ENCODE measurements at places on chromosomes 5 and 9.

GRCh38 chr5:68557162-68557936 is 341.8 kb downstream of the PIK3R1 start:
- no peak for DNase-seq

GRCh38 chr5:102823441-102823874 is 68.4 kb downstream of the PAM start:
- no peak for DNase-seq

- no peak for DNase-seq
Measured at GRCh38 chr5:88058625-88059024, 210.0 kb downstream of the TMEM161B start.

- no peak for DNase-seq
Measured at GRCh38 chr5:140432916-140433315, 31.3 kb downstream of the ANKHD1 start.

GRCh38 chr5:37940931-37941623 is 101.2 kb upstream of the GDNF start:
- no peak for DNase-seq

DNA sequence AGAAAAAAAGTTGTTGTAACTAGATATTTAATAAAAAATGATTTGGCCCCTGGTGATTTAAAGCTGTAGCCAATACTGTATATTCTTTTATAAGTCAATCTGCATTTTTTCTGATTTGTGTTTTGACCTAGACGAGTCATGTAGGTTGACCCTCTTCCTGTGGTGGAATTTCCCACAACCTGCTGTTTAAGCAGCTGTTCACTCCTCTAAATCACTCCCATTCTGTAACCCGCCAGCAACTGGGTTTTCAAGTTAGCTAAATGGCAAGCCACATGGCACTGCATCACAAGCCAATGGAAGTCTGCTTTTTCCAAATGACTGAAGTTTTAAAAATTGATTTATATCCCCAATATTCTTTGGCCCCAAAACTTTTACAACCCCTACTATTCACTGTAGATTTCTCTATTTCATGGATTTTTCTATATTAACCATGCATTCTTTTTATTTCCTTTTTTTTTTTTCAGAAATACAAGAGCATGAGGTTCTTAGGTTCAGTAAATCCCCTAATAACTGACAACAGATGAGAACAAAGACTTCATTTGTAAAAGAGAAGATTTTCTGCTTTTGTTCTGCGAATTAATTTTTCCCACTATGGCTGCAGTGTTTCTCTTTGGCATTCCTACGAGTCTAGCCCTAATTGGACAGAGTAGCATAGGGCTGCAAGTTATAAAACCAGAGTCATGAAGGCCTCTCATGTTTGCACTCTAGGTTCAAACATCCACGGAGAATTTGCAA is 184.5 kb upstream of the TLE4 start:
- DNase-seq = no peak

DNA sequence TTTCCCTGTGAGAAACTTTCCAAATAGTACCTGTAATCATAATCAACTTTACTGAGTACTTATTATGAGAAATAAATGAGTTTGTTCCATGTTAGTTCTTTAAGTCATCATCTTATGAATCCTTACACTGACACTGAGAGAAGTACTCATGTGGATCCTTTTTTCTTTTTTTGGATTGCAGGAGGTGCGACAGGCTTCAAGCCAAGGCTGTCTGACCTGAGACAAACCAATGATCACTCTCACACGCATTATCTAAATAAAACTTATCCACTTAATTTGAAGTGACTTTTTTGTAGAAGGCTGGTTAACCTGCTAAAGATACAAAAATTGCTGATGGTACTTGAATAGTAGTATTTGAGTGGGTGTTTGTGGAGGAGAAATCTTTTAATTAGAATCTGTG is 39.5 kb downstream of the JAKMIP2 start:
- DNase-seq = no peak

DNA sequence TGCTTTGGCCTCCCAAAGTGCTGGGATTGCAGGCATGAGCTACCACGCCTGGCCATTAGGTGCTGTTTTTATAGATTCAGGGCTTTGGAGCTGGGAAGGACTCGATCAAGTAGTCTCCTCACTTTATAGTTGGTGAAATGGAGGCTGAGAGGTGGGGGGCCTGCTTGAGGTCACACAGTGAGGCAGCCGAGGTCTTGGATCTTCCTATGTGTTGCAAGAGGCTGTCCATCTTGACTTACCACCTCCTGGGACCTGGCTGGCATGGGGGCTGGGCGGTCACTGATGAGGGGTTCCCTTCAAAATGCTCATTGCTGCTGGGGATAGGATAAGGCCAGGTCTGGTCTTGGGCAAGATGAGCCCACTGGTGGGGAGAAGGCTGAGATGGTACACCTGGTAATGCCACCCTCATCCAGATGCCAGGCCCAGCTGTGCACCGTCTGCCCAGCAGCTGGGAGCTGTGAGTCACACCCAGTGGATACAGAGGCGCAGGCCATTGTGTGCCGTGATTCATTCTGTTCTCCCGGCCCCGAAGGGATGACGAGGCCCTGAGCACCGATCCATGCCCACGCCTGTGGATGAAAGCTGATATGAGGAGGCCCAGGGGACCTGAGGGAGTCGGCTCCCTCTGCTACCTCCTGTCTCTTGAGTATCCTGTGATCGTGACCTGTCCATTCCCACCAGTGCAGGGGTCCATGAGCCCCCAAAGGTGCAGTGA is 10.5 kb upstream of the NDST1 start:
- DNase-seq = no peak

DNA sequence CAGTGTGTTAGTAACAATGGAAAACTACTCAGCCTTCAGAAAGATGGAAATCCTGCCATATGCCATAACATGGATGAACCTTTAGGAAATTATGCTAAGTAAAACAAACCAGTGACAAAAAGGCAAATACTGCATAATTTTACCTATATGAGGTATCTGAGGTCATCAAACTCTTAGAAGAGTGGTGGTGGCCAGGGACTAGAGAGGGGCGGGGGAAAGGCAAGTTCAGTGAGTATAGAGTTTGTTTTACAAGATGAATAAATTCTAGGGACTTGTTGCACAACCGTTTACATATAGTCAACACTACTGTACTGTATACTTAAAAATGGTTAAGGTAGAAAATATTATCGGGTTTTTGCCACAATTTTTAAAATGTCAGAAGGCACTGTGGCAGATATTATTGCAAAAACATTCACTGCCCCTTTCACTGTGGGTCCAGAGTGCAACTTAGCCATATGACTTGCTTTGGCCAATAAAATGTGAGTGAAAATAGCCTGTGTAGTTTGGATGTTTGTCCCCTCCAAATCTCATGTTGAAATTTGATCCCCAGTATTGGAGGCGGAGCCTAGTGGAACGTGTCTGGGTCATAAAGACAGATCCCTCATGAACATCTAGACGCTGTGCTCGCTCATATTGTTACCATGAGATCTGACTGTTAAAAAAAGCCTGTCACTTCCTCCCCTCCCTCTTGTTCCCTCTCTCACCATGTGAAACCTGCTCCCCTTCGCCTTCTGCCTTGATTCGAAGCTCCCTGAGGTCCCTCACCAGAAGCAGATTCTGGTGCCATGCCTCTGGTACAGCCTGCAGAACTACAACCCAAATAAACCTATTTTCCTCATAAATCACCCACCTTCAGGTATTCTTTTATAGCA is 9.5 kb downstream of the ZNF367 start:
- no peak for DNase-seq

DNA sequence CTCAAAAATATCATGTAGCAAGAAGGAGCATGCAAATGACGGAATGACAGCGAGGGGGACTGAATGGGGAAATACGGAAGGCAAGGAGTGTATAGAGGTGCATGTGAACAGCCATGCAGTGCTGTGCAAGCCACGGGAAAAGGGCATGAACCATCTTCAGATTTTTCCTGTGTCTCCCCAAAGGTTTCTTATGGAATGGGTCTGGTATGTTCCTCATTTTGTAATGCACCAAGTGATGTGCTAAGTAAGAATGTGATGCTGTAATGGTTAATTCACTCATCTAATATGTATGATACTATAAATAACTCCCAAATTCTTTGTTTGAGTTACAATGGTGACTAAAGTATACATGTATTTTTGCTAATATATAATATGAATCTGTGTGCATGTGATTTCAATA is 99.0 kb upstream of the DAB2 start:
- no peak for DNase-seq

DNA sequence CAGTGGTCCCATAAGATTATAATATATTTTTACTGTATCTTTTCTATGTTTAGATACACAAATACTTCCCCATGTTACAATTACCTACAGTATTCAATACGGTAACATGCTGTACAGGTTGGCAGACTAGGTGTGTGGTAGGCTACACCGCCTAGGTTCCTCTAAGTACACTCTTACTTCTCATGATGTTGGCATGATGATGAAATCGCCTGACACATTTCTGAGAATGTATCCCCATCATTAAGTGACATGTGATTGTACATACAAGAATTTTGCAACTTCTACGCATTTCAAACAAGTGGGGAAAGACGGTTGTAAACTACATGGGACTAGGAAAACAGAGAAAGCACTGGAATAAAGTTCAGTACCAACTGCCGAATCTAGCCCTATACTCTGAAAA is 53.3 kb downstream of the SETX start:
- no peak for DNase-seq

GRCh38 chr5:9082996-9083395 is 462.9 kb downstream of the SEMA5A start:
- no peak for DNase-seq

DNA sequence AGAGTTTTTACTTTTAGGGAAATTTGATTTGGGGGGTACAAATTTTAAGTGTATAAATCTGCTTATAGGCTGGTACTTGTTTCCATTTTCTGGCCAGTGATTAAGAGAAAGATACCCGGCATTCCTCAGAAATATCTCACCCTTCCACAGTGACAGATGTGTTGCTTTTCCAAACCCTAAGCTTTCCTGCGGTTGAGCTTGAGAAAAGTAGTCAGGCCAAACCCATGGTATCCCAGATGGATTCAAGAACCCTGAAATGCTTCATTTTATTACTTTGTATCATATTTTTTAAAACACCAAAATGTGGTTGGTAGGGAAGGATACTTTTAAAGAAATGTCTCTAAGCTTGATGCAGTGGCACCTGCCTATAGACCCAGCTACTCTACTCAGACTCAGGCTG is 23.5 kb downstream of the SPTAN1 start:
- no peak for DNase-seq

DNA sequence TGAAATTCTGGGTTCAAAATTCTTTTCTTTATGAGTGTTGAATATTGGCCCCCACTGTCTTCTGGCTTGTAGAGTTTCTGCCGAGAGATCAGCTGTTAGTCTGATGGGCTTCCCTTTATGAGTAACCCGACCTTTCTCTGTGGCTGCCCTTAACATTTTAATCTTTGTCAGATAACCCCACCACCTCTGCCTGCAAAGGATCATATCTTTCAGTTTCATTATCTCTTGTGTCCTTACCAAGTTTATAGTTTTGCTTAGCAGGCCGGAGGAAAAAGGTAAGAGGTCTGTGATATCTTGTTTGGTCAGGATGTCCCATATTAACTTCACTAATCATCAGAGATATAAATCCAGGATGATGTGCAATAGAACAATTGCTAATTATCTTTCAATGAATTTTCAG is 970.2 kb upstream of the TYRP1 start:
- no peak for DNase-seq
